ENCODE measurements at places on chromosomes 11 and 22.

DNA sequence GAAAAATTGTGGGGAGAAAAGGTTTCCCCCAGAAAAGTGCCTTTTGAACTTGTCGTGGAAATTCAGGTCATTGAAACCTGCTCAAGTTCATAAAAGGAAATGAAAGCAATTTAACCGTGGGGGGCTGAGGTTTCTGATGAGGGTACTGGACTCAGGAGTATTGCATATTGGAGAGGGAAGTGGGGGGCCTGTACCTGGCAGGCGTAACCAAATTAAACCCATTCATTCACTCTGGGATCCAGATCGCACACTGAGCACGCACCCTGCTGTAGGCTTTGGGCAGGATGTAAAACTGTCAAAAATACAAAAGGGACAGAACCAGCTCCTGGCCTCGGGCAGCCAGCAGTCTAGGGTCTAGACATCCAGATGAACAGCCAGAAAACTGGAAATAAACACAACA, 1517.4 kb downstream of the BRD1 start:
- no peaks in the 10 kb centered on the region for H3K36me3 ChIP-seq
- no peak for DNase-seq
- no peak overlapping the region for H3K27ac ChIP-seq
- peaks cover 4% of the 10 kb centered on the region for H3K4me1 ChIP-seq

- peaks cover 39% of the 10 kb centered on the region for H3K4me1 ChIP-seq
- DNase-seq: no peak
- peak overlapping the region; percentile 92 for H3K27ac ChIP-seq
- no peaks in the 10 kb centered on the region for H3K27me3 ChIP-seq
- no peaks in the 10 kb centered on the region for H3K36me3 ChIP-seq
These were observed 720 bp upstream of the MED17 start for GRCh38 chr11:93783362-93783761.

- H3K36me3 ChIP-seq: no peaks in the 10 kb centered on the region
- peak; percentile 97 for DNase-seq
- peak within 1 kb of the TSS; percentile 78 for H3K4me3 ChIP-seq
- peak within 1 kb of the TSS; percentile 96 for H3K27ac ChIP-seq
- H3K4me1 ChIP-seq: peaks cover 67% of the 10 kb centered on the region
- H3K27me3 ChIP-seq: no peaks in the 10 kb centered on the region
These were observed at the start of gene FAM89B for GRCh38 chr11:65572356-65573051. FAM89B (plus strand) TSS chr11:65572538; CDS start chr11:65572670, 132 bp downstream.

GRCh38 chr11:67436459-67437081, 912 bp downstream of the PTPRCAP start:
- H3K27ac ChIP-seq: peak overlapping the region; percentile 38
- H3K36me3 ChIP-seq: peaks cover 83% of the 10 kb centered on the region
- no peak for DNase-seq
- peaks cover 54% of the 10 kb centered on the region for H3K4me1 ChIP-seq
- H3K27me3 ChIP-seq: no peaks in the 10 kb centered on the region
- H3K4me3 ChIP-seq: peak overlapping the region; percentile 42
